Activated effector memory CD4-positive, alpha-beta T cell treated with anti-CD3 and anti-CD28 coated beads, Interleukin-2, amount 50 U/mL, for 16 hours (primary cell): ENCODE measurements at places on chromosomes 1 and 21.

DNA sequence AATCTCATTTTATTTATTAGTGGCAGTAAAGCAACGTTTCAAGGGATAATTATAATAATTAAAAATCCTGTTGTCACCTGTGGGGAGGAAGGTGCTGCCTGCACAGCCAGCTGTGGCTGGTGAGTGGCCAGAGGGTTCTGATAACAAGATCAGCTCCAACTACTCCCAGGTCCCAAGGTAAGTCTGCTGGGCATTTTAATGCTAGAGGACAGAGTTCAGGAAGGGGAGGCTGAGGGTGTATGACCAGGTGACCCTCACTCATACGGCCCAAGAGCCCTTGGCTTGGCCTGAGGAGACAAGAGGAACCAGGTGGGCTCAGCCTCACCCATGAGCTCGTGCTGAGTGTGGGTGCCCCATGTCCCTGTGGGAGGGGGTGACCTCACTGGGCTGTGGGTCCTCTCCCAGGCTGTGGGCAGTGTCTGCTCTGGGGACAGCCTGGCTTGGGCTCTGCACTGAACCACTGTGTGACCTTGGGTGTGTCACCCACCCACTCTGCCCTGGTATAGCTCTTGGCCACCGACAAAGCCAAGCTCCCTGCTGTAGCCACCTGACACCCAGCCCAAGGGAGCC, 223.8 kb downstream of the PTPRU start:
- DNase-seq, result peak; percentile 44

GRCh38 chr1:155942578-155943141, 1.2 kb downstream of the RXFP4 start:
- no peak for DNase-seq

DNA sequence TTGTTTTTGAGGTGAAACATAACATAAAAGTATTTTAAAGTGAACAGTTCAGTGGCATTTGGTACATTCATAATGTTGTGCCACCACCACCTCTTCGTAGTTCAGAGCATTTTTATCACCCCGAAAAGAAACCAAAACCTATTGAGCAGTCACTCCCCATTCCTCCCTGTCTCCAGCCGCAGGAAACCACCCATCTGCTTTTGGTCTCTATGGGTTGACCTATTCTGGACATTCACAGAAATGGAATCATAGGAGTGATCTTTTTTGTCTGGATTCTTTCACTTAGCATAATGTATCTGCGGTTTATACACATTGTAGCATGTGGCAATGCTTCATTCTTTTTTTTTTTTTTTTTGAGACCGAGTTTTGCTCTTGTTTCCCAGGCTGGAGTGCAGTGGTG, 141.2 kb downstream of the VPS13D start:
- no peak for DNase-seq

DNA sequence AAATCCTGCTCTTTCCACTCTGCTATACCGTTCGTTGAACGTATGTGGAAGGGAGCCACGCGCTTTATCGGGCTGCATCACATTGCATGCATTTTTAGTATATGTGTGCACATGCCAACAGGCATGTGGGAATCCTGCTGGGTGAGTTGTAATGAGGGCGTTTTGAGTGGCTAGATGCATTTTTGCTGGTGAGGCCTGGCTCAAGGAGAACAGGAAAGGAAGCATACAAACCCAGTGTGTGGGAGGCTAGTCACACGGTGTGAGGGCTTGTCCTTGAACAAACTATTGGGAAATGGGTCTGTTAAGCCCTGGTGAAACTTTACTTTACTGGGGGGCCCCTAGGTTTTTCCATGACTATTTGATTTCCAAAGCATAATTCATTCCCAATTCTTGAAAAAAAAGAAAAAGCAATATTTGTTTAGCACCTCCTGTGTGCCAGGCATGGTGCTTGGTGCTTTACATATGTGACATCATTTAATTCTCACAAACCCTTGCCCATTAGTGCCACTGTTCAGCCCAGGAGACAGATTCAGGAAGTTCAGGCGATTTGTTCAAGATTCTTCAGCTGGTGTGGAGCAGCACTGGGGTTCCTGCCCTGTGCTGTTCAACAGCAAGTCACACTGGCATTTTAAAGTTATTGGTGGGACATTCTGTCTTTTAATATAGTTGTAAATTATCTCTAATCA, 25.6 kb upstream of the JUN start:
- no peak for DNase-seq

GRCh38 chr1:231736464-231736863, 109.9 kb downstream of the DISC1 start:
- no peak for DNase-seq

GRCh38 chr1:33442141-33442540, 11.2 kb upstream of the PHC2 start:
- DNase-seq, result no peak

GRCh38 chr21:23837564-23837963, 1769.7 kb downstream of the MRPL39 start:
- no peak for DNase-seq

DNA sequence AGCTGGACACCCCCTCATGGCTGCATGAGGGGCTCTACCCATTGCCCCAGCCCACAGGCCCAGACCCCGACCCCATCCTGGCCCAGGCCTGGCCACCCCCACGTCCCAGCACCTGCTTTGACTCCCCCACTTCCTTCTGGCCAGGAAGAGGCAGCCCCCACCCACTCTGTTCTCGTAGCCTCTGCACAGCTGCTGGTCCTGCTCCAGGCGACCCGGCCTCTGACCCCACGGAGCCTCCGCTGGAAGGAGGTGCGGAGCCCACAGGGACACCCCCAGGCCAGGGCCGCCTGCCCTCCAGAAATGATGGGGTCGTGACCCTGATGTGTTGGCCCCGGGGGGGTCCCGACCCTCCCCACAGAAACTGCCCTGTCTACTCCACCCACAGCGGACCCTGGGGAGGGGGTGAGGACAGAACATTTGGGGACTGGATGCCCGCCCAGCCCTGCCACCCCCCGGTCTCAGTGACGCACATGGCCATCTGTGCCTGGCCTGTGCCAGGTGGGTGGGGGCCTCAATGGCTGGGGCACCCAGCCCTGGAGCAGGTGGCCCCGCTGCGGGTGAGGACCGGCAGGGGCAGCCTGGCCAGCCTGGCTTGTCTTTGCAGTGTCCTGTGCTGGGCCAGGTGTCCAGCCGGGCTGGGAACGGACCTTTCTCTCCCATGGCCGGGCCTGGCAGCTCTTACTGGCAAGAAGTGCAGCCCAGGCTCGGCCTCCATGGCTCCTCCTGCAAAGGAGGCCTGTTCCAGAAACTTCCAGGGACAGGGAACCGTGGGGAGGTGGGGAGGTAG, 78.6 kb downstream of the MORN1 start:
- DNase-seq, result no peak

GRCh38 chr1:11132563-11133293, 33.1 kb upstream of the EXOSC10 start:
- DNase-seq, result no peak

DNA sequence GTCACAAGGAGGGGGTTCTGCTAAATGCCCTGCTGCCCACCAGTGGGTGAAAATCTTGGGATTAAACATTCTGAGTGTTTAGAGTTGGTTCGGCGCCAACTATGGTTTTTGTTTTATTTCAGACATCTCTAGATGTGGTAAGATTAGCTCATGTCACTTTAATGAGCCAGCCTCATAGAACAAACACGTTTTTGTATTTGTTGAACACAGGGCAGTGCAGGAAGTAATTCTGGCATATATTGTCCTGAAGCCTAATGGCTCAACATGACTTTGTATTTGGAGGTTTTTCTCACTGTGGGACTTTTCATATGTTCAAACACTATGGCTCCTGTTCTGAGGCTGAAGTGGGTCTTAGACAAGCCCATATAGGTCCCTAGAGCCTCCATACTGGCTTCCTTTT, 107.8 kb downstream of the NGF start:
- DNase-seq, result no peak

GRCh38 chr1:30414851-30415165, 308.6 kb downstream of the MATN1 start:
- DNase-seq, result no peak

GRCh38 chr1:6426277-6426971, 1.8 kb downstream of the ESPN start:
- no peak for DNase-seq

DNA sequence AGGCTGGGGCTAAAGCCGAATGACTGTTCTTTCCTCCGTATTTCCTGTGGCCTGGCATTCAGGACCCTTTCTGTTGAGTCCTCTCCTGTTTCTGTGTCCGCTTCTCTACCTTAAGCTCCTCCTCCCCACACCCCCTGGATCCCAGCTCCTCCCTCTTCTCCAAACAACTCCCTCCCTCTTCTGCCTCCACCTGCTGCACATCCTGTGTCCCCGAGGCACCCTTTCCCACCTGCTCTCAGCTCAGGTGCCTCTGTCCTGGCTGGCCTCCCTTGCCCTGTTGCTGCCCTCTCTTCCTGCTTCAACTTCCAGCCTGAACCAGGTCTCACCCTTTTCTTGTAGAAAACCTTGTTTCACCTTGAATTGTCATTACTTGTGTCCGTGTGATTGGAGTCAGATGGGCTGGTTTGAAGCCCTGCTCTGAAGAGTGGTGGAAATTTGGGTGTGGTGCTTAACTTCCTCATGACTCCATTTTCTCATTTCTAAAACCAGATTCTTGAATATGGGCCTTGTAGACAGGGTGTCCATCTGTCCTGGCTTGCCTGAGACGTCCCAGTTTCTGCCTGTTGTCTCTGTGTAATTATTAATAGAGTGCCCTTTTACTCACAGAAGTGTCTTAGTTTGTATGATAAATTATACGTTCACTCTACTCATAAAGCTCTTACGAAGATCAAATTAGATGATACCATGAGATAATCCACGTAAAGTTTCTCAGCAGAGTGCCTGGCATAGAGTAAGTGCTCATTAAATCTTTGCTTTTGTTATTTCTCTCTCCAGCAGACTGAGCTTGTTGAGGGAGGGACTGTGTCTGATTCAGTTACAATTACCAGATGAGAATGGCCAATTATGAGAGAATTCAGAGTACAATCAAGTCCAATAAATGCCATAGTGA, 58.9 kb upstream of the TRABD2B start:
- DNase-seq, result no peak

GRCh38 chr1:187655104-187655503, 826.4 kb downstream of the PLA2G4A start:
- no peak for DNase-seq

GRCh38 chr1:183194527-183195141, 8.6 kb downstream of the LAMC2 start:
- DNase-seq, result no peak

GRCh38 chr1:74714429-74715235, 18.2 kb downstream of the CRYZ start:
- no peak for DNase-seq

GRCh38 chr1:41740630-41741239, 178.0 kb downstream of the HIVEP3 start:
- DNase-seq, result no peak

- DNase-seq, result no peak
Measured at GRCh38 chr21:32735524-32735923, 7.7 kb upstream of the SYNJ1 start.

- no peak for DNase-seq
Measured at GRCh38 chr21:14690886-14691285, 144.8 kb upstream of the SAMSN1 start.

DNA sequence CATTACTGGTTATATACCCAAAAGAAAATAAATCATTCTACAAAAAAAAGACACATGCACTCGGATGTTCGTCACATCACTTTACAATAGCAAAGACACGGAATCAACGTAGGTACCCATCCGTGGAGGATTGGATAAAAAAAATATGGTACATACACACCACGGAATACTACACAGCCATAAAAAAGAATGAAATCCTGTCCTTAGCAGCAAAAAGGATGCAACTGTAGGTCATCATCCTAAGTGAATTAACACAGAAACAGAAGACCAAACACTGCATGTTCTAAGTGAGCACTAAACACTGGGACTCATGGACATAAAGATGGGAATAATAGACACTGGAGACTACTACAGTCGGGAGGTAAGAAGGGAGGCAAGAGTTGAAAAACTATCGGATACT, 148.6 kb downstream of the CHD1L start:
- DNase-seq, result no peak

- no peak for DNase-seq
Measured at GRCh38 chr1:1232208-1232795, at the start of gene B3GALT6. Gene B3GALT6, plus strand, starts transcription at chr1:1232237. Its CDS starts 42 bp downstream, at chr1:1232279.

DNA sequence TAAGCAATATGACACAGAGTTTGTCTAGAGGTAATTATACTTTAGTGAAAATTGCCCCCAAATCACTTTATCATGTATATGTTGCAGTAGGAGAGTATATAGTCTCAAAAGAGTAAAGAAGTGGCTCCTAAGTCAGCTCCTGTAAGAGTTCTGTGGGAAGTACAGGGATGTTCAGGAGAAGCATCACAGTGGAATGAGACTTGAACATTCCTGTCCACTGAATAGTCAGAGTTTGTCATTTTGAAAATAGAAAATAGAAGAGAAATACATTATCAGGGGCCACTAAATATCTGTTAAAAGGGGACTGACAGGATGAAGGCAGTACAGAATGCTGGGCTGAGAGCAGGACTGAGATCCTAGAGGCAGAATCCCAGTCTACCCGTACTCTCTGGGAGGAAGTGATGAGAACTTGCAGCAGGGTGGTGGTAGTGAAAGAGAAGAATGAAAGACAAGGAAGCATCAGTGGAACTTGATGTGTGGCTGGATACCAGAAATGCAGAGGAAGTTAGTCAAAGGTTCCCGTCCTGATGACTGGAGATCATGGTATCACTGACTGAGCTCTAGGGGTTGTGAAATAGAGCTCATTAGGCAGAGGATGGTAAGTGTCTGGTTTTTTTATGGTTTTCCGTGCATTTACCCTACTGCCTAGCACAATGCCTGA, 153.4 kb downstream of the FMN2 start:
- DNase-seq, result no peak

- no peak for DNase-seq
Measured at GRCh38 chr1:48051466-48052126, 54.4 kb upstream of the TRABD2B start.

DNA sequence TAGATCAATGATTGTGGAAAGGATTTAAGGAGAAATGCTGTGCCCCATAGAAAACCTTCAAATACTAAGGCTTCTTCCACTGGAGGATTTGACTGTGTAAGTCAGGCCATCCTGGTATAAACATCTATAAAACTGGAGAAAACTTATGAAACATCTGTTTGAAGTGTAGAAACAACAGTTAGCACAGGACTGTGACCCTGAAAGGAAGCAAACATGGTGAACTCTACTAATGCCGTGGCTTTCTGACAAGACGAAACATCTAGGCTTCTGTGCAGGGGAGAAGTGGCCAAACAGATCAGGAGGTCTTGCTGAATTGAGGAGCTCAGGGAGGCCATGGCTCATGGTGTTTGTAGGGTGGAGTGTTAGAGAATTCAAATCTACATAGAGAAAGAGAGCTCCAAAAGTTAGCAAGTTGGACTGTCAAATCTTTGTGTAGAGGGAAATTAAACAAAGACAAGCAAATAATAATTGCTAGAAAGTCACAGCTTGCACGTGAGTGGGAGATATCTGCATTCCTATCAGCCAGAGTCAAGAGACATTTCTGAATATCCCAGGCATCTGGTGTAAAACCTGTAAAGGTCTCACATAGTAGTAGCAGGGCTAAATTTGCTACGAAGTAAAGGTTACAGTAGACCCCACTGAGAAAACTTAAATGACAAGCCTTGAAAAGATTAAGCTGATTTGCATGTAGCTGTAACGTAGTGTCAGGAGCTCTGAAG, 566.8 kb upstream of the B3GALT2 start:
- DNase-seq, result no peak
